Smooth muscle cell of the umbilical artery (primary cell): ENCODE measurements at places on chromosomes 11 and 22. TPM values are rescaled to one million over a fixed set of nuclear protein-coding genes. Genes with fewer than 3 reads are reported as not detected.

Gene FLRT1
- 0.09 and 0.59 TPM in 2 replicates for total RNA-seq

Gene TSGA10IP
- total RNA-seq: not detected in 2 replicates

Gene SPI1
- not detected in 2 replicates for total RNA-seq

Gene CCDC116
- total RNA-seq: under 0.01 and 0.18 TPM in 2 replicates

Gene MAJIN
- total RNA-seq: under 0.01 TPM in 1 of 2 replicates, not detected in the other

Gene TMEM151A
- total RNA-seq: under 0.01 and 0.42 TPM in 2 replicates

Gene TRIM22
- total RNA-seq: 134 and 153 TPM in 2 replicates

Gene SYT8
- not detected in 2 replicates for total RNA-seq

Gene PLEKHA7
- 0.18 and 0.30 TPM in 2 replicates for total RNA-seq

Gene OR51S1
- not detected in 2 replicates for total RNA-seq

Gene SAA1
- not detected in 2 replicates for total RNA-seq

Gene SLC25A45
- 1.2 and 1.5 TPM in 2 replicates for total RNA-seq

Gene CABP4
- not detected in 2 replicates for total RNA-seq

Gene HIC2
- total RNA-seq: 2.4 and 3.4 TPM in 2 replicates

Gene GNAZ
- total RNA-seq: 7.4 and 15.0 TPM in 2 replicates

Gene AKIP1
- 31.3 and 39.5 TPM in 2 replicates for total RNA-seq

Gene ABCC8
- not detected in 2 replicates for total RNA-seq

Gene ART1
- total RNA-seq: not detected in 2 replicates

Gene SLC25A22
- 8.9 and 28.8 TPM in 2 replicates for total RNA-seq

Gene HBD
- total RNA-seq: not detected in 2 replicates

Gene GAL3ST3
- 0.23 TPM in 1 of 2 replicates, not detected in the other for total RNA-seq

Gene HORMAD2
- not detected in 2 replicates for total RNA-seq

Gene OR6A2
- total RNA-seq: 0.30 and 1.2 TPM in 2 replicates

Gene SYT7
- 0.59 and 11.1 TPM in 2 replicates for total RNA-seq

Gene MMP27
- not detected in 2 replicates for total RNA-seq

Gene CNIH2
- total RNA-seq: 0.37 TPM in 1 of 2 replicates, not detected in the other

Gene MOV10L1
- total RNA-seq: 2.1 and 14.8 TPM in 2 replicates

Gene FXYD2
- not detected in 2 replicates for total RNA-seq

Gene TUBA8
- total RNA-seq: 0.18 TPM in 1 of 2 replicates, not detected in the other

Gene B4GALNT4
- 8.0 and 10.0 TPM in 2 replicates for total RNA-seq

Gene TSPAN32
- total RNA-seq: 0.30 TPM in 1 of 2 replicates, not detected in the other

Gene PELI3
- 8.6 and 13.4 TPM in 2 replicates for total RNA-seq

Gene RTN4R
- 0.59 and 0.97 TPM in 2 replicates for total RNA-seq

Gene DENND6B
- total RNA-seq: 1.5 and 2.3 TPM in 2 replicates

Gene GSC2
- total RNA-seq: not detected in 2 replicates

Gene OR8G1
- not detected in 2 replicates for total RNA-seq
